Metanephros (tissue), 2 donors: ENCODE measurements at places on chromosomes 13 and 19. TPM values are rescaled to one million over a fixed set of nuclear protein-coding genes. Genes with fewer than 3 reads are reported as not detected.

Gene FOXA3
- total RNA-seq: 1.3 TPM

Gene MUC16
- total RNA-seq: 0.06 TPM

Gene TRPC4
- 5.0 TPM for total RNA-seq

Gene ZFR2
- total RNA-seq: 0.41 TPM

Gene CEACAM21
- 3.5 TPM for total RNA-seq

Gene TTC9B
- total RNA-seq: not detected

Gene KANK2
- total RNA-seq: 170 TPM

Gene PRTN3
- 93.5 TPM for total RNA-seq

Gene ANKLE1
- total RNA-seq: 2.6 TPM
